ENCODE measurements at places on chromosomes 7 and 10.

- DNase-seq, result no peak
Observed at GRCh38 chr10:12637649-12638048, 288.3 kb downstream of the CAMK1D start.

GRCh38 chr7:131581241-131582051 lies 25.0 kb upstream of the PODXL start:
- DNase-seq, result no peak

GRCh38 chr7:76281006-76281705 lies 21.3 kb upstream of the HSPB1 start:
- no peak for DNase-seq

DNA sequence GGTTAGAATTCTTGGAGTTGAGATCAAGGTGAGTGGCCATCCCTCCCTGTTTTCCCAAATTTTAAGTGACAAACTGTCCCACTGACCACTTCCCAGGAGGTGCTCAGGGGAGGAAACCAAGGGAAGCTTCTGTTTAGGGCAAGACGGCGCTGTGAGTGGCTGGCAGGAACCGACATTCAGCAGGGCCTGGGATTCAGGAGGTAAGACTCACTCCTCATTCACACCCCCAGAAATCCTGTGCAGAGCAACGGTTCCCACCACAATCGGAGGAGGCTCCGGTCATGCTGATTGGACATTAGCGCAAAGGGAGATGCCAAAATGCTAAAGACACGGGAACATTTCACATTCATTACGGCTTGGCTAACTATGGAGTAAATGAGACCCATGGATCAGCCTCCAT lies 200.9 kb downstream of the GRID1 start:
- DNase-seq, result no peak

Measured in amniotic stem cell (primary cell).